Heart right ventricle (tissue), 16 donors: ENCODE measurements at places on chromosomes 1 and 21.
A peak's percentile ranks its signal among the peaks of the same experiment; 100 is the strongest.

DNA sequence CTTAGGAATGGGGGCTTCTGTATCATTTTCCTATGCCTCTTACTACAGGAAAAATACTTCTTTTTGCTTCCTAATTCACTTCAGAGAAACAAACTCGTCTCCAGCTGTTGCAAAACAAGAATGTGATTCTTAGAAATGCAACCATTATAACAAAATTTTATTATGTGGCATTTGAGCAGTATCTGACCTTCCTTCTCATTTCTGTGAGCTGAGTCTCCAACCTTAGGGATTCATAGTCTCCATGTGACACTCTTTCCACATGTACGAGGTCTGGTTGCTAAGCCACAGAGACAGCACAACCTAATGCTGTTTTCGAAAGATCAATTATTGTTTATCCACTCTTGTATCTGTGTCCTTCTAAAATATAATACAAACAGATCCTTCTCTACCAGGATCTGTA is 75.3 kb upstream of the RGS4 start:
- DNase-seq: no peak

DNA sequence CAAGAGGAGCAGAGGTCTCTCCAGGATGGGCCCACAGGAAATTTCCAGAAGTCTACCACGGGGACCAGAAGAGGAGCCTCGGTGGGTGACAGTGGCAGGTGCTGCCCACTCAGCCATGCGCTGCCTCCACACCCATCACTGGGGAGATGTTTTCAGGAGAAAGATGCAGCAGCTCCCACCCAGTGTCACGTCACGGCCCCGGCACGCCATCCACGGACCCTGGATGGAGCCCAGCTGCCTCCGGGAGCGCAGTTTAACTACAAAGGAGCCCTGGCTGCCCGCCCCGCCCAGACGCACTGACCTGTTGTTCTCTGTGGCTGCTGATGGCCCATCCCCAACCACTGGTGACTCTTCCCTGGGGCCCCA is 6.8 kb downstream of the TSPEAR start:
- DNase-seq: no peak

GRCh38 chr1:228277491-228278431 is 69.9 kb downstream of the OBSCN start:
- DNase-seq: peak; percentile 14

- no peak for DNase-seq
Observed at GRCh38 chr1:10936998-10937901, 75.2 kb upstream of the TARDBP start.

- no peak for DNase-seq
Observed at GRCh38 chr1:156492591-156493080, 7.9 kb downstream of the MEF2D start.

- peak; percentile 63 for DNase-seq
Observed at GRCh38 chr1:228902781-228903433, 167.6 kb downstream of the RHOU start.

GRCh38 chr1:10057343-10057742 is 24.6 kb downstream of the UBE4B start:
- no peak for DNase-seq

- DNase-seq: no peak
Observed at GRCh38 chr1:76862447-76862846, 4.8 kb upstream of the ST6GALNAC5 start.

DNA sequence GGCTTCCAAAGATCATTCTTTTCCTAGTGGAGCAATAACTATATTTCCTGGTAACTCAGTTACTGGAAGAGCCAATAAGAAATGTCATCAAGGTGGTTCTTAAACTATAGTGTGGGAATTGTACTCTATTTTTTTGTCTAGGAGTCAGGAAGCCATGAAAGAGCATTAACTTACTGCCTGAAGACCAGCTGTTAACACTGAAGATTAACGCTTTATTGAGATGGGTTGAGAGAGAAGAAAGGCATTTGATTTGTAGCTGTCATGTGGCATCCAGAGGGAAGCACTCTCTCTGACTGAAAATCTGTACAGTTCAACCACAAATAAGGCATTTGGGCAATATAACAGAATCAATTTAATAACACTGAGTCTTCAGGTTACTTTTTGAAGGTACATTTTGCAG is 76.0 kb downstream of the DNM3 start:
- no peak for DNase-seq

- DNase-seq: no peak
Observed at GRCh38 chr1:38867208-38867607, 5.9 kb downstream of the MYCBP start.

- no peak for DNase-seq
Observed at GRCh38 chr1:92310185-92310597, 11.3 kb downstream of the RPAP2 start.

GRCh38 chr1:82108843-82109242 is 308.1 kb downstream of the ADGRL2 start:
- DNase-seq: no peak

GRCh38 chr1:201385299-201385891 is 7.9 kb upstream of the TNNT2 start:
- no peak for DNase-seq

DNA sequence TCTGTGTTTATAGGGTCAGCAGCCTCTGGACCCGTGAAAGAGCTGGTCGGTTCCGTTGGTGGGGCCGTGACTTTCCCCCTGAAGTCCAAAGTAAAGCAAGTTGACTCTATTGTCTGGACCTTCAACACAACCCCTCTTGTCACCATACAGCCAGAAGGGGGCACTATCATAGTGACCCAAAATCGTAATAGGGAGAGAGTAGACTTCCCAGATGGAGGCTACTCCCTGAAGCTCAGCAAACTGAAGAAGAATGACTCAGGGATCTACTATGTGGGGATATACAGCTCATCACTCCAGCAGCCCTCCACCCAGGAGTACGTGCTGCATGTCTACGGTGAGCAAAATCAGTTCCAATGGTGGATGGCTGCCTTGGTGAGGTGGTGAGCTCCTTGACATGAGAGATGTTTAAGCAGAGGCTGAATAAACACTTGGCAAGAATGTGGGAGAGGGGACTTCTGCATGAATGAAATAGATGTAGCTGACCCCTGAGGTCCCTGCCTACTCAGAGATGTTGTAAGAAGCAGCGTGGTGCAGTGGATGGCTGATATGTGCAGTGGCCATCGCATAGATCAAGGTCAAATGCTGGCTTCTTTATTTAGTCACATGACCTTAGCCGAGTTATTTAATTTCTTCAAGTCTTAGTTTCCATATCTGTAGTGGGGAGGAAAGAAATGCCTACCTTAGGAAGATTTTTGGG is 9.3 kb downstream of the SLAMF7 start:
- DNase-seq: no peak

DNA sequence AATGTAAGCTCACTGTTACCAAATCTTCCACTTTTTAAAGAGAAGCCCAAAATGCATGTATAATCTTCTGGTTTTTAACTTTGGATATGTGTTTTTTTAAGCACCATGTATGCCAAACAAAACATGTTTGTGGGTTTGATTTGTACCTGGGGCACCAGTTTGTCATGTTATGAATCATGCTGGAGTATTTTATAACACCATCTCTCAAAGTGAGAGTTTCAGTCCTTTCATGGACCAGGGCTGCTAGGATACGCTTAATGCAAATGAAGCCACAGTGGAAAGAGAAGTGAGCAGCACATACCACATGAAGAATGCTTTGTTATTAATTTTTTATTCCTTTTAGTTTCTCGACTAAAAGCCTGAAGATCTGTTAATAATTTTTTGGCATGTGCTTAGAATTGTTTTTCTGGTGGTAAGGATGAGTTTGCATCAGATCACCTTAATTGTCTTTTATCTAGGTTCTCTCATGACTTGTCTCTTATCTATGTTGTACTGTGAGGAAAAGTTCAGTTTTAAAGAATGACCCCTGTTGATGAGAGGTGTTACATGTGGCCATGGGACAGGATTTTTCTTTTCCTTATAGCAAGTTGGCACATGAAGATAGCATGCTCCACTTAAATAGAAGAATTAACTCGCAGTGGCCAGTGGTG is 2.0 kb upstream of the RABGAP1L start:
- no peak for DNase-seq

GRCh38 chr1:216207154-216207553 is 216.1 kb downstream of the USH2A start:
- DNase-seq: no peak

GRCh38 chr1:48793863-48794262 is 17.2 kb upstream of the BEND5 start:
- DNase-seq: no peak

- DNase-seq: no peak
Observed at GRCh38 chr1:206716870-206717673, 32.4 kb downstream of the MAPKAPK2 start.

DNA sequence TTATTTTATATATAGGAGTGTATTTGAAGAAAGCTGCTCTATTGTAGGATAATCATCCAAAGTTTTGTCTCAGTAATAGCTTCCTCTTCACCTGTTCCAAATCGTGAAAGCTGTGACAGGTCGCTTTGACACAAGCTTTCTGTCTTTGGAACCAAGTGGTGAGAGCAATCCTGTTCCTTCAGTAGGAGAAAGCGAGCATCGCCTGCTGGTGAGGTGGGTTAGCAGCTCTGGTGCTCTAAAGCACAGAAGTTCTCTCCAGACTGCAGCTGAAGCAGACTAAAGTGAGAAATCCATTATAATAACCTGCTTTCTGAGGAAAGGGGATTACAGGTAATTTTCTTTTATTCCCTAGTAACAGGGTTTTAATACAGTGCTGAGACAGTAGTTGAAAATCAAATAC is 803.8 kb downstream of the ADGRL2 start:
- no peak for DNase-seq

DNA sequence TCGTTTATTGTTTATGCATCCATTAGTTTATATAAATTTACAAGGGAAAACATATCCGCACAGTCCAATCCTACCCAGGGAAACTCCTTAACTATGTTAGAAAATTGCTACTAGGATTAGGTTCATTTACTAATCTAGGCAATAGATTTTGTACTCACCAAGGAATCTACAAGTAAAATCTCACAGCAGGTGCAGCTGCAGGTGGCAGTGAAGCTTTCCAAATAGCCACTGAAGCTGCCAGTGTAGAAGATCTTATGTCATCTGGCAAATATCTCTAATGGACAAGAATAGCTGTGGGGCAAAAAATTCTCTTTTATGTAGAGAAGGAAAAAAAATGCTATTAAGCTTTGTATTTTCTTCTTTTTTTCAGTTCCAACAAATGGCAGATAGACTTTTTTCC is 963.4 kb upstream of the ADGRL4 start:
- no peak for DNase-seq

GRCh38 chr1:34166191-34166624 is 1.2 kb upstream of the CSMD2 start:
- no peak for DNase-seq

GRCh38 chr21:19402870-19403269 is 999.3 kb upstream of the TMPRSS15 start:
- DNase-seq: no peak

DNA sequence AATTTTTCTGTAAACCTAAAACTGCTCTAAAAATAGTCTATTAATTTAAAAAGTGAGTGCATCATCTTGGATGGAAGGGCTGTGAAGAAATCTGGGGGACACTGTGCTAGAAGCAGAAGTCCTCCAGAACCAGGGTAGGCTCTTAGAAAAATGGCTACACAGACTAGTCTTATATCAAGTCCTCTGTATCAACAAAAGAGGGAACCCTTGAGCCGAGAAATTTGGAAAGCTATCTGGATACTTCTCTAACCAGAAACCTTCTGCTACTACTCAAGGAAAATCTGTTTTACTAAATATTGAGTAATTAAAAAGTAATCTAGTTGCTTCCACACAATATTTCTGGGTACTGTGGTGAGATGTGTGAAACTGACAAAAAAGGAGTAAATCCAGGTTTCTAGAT is 92.1 kb downstream of the WDR3 start:
- DNase-seq: no peak

GRCh38 chr1:98098473-98098872 is 177.6 kb upstream of the DPYD start:
- no peak for DNase-seq

GRCh38 chr1:40592107-40592803 is 60.8 kb downstream of the ZNF684 start:
- DNase-seq: no peak

DNA sequence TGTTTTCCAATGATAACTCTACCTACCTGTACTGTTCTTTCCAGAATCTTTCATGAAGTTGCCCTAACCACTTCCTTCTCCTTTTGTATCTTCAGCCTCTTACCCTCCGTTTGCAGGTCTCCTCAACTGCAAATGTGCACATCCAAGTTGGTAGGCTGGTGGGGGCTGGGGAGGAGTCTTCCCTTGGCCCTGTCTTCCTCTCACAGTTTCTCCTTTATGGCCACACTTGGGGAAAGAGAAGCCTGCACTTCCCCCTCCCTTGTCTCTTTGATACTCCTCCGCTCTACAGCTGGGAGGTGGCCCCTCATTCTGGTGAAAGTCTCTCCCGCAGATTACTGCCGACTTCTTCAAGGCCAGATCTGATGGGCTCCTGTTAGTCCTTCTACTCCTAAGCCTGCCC is 26.9 kb upstream of the GPR88 start:
- DNase-seq: no peak

DNA sequence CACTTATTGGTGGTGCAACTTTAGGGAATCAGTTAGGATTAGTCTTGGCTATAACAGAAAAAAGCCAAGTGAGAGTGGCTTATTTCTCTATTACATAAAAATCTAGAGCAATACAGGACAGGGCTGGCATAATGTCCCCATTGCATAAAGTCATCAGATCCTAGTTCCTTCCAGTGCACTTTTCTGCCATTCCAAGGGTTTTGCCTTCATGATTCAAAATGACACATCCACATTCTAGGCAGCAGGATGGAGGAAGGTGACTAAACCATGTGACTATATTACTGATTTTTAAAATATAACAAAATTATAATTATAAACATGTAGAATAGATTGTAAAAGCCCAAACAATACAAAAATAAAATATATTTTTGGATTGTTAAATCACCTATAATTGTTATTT is 18.8 kb downstream of the JUN start:
- no peak for DNase-seq

DNA sequence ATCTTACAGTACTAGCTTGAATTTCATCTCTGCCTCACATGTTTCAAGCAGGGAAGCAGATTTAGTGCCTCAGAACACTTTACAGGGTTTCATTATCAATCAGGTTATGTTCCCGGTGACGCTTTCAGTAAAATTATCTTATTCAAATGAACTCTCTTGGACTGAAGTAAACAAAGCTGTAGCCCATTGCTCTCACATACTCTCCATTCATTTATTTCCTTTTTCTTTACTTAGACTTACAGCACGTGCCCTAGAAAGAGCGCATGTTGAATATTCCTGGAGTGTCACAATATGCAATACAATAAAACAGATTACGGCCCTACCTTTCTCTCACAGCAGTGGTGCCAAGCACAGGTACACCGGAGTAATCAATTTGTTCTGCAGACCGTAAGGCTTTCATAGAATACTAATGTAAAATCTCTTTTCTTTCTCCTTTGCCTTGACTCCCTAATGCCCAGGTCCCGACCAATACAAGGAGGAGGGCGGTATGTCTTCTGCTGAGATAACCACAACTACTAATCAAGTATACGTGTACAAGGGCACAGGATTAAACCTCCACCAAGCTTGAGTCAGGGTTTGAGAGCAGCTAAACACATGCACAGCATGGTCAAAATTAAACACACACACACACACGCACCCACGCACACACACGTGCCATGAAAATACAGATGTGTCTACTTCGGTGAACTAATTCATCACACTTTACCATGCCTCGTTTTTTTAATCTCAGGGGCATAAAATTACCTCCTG is 62.8 kb downstream of the NRIP1 start:
- DNase-seq: no peak
